ENCODE measurements at places on chromosomes 1 and 21. TPM values are rescaled to one million over a fixed set of nuclear protein-coding genes. Genes with fewer than 3 reads are reported as not detected.
A peak's percentile ranks its signal among the peaks of the same experiment; 100 is the strongest.

GRCh38 chr21:42578034-42578433, 64.4 kb downstream of the SLC37A1 start:
- DNase-seq, result peak; percentile 39

- no peak for DNase-seq
Observed at GRCh38 chr1:2446394-2446793, 29.7 kb upstream of the PLCH2 start.

- DNase-seq, result no peak
Observed at GRCh38 chr1:4696753-4697152, 42.3 kb downstream of the AJAP1 start.

- DNase-seq, result no peak
Observed at GRCh38 chr21:31289702-31290101, 54.4 kb downstream of the TIAM1 start.

DPM3 gene
- total RNA-seq, result 89.2 TPM

RHBDL2 gene
- not detected for total RNA-seq

PHACTR4 gene
- 36.6 TPM for total RNA-seq

Measured in Peyer's patch (tissue), 4 donors.